ENCODE measurements at places on chromosomes 5 and 9.

DNA sequence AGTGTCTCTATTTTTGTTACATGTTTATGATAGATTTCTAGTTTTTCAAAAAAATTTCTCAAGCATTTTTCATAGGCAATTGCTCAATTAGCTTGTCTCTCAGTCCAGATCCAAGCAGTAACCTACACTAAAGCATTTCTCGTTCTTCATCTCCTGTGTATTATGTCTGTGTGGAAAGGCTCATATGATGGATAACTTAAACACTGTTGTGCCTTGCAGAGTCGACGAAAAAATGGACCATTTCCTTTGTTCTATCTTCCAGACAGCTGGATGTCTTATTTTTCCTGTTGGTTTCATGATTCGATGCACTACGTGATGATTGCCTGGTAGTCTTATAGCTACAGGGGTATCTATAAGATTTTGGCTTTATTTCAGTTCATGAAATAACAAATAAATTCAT is 347.8 kb downstream of the TRPM3 start:
- no peak for DNase-seq

- no peak for DNase-seq
Measured at GRCh38 chr5:14227513-14227912, 84.4 kb downstream of the TRIO start.

- DNase-seq, result no peak
Measured at GRCh38 chr5:131854134-131854533, 57.3 kb upstream of the FNIP1 start.

- DNase-seq, result no peak
Measured at GRCh38 chr5:128773378-128773777, 191.9 kb upstream of the SLC27A6 start.

GRCh38 chr5:52734557-52734956 is 53.2 kb upstream of the ITGA1 start:
- DNase-seq, result no peak

GRCh38 chr9:100492952-100493351 is 20.0 kb downstream of the TMEFF1 start:
- DNase-seq, result peak; percentile 23

DNA sequence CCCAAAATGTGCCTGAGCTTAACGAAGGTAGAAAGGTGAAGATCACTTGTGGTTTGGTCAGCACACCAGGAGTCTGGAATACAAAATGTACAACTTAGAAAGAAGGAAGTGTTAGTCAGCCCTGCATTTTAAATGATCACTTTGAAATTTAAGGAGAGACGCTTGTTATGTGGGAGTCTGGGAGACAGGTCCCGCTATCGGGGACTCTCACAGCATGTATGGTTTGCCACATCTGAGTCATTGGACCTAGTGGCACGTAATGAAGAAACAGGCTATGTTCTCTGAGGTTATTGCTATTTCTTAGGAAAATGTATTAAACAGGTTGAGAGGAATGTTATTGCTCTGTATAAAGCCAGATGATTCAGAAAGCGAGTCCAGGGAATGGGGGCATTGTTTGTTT is 2362.5 kb upstream of the WWC1 start:
- no peak for DNase-seq

DNA sequence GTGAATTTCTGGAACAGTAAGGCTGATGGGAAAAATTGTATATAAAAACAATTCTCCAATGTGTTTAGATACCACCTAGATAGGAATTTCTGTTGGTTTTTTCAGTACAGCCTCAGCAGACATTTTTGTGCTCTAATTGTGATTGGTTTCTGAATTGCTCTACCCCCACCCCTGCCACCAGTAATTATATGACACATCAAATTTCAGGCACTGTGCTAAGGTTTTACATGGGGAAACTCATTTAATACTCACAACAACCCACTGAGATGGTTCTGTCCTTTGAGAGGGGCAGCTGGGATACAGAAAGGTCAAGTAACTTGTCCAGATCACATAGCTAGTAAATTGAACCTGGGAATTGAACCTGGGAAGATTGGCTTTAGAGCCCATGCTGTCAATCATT is 288.0 kb downstream of the ARHGEF28 start:
- no peak for DNase-seq

GRCh38 chr5:172499287-172499686 is 45.0 kb upstream of the SH3PXD2B start:
- no peak for DNase-seq

DNA sequence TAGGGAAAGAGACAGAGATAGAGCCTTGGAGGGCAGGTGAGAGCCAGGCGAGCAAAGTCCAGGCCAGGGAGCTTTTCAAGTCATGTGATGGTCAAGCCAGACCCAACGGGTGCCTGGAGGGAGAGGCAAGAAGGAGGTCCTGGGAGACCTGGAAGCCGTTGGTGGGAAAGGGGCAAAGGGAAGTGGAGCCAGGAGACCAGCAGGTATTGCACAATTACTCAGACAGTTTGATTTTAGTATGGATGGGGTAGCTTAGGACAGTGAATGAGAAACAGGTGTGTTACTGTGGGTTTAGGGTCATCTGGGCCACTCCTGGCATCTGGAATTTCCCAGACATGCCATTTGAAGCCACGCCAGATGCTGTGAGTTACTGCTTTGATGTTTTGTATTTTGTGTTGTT is 5.1 kb downstream of the SECISBP2 start:
- DNase-seq, result no peak

DNA sequence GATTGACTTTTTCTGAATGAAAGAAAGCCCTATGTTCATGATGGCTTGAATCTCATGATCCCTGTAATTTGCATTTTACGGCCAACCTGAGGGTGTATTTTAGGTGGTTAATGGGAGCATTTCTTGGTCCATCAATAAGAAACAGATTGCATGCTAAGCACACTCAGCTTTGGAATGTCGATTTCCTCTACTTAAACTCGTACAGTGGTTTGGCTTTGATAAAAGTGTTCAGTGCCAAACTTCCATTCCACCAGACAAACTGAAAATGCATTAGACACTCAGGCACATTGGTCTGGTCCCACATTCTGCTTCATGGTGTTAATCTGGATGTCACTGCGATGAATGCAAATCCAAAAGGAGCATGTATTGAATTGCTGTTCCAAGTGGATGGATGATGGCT is 77.0 kb downstream of the VCAN start:
- peak; percentile 60 for DNase-seq

- no peak for DNase-seq
Measured at GRCh38 chr5:45604092-45604491, 92.1 kb downstream of the HCN1 start.

- no peak for DNase-seq
Measured at GRCh38 chr5:104611135-104611767, 1048.7 kb upstream of the NUDT12 start.

- DNase-seq, result no peak
Measured at GRCh38 chr9:124012368-124013301, 1.1 kb downstream of the LHX2 start.

- no peak for DNase-seq
Measured at GRCh38 chr5:56607551-56607950, 207.8 kb upstream of the MAP3K1 start.

- DNase-seq, result no peak
Measured at GRCh38 chr5:147400881-147401280, 109.0 kb downstream of the DPYSL3 start.

- no peak for DNase-seq
Measured at GRCh38 chr5:74885170-74885569, 19.0 kb upstream of the FAM169A start.

DNA sequence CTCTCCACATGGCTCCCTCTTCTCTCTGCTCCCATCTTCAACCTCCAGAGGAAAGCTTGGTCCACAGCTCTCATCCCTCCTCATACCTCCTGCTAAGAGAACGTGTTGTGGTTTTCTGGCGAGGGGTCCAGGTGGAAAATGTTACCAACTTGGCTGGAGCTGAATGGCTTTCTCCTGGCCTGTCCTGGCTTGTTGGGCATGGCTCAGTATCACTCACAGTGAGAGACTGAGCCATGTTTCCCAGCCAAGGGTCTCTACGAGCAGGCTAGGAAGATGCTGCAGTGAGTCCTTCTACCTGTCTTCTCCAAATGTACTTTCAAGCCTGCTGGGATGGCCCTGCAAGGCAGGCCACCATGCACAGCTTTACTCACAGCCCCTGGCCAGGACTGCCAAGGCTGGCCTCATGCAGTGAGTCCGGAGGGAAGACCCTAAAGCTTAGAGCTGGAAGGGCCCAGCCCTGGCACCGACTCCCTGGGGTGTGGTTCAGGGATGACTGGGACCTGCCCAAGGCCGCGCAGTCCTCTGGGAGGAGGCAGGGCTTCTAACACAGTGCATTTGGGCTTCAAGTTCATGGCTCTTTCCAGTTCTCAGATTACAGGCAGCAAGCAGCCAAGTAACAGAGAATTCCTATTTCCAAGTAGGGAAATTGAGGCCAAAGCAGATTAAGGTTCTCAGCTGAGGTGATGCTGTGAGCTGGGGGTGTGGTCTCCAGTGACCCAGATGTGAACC is 59.5 kb downstream of the COL27A1 start:
- DNase-seq, result no peak

- no peak for DNase-seq
Measured at GRCh38 chr9:77016526-77017504, 2.6 kb upstream of the FOXB2 start.

- DNase-seq, result no peak
Measured at GRCh38 chr9:36720043-36720442, 147.3 kb downstream of the MELK start.

Measured in GM04503 (cell line).